HFF-Myc (cell line): ENCODE measurements at places on chromosomes 6 and 20.

DNA sequence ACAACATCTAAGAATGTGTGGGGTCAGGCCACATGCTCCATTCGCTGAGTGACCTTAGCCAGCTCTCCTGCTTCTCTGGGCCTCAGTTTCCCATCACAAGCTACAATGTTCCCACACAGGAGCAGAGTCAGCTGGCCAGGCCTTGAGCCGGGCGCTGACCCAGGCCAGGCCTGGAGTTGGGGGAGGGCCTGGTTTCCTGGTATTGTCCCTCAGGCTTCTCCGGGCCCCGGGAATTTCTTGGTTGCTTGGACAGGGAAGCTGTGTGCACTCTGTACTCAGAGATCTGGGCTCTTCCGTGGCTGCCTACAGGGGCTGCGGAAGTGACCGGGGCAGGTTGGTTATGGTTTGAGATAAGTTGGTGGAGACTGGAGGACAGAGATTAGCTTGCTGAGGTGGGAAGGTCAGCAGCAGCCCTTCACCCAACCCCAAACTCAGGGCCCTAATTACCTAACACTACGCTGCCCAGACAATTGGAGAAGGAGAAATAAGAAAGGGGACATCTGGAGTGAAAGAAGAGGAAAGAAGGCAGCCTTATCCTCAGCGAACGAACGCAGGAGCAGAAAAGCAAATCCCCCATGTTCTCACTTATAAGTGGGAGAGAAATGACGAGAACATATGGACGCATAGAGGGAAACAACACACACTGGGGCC is 6.2 kb downstream of the TGM2 start:
- DNase-seq, result no peak

DNA sequence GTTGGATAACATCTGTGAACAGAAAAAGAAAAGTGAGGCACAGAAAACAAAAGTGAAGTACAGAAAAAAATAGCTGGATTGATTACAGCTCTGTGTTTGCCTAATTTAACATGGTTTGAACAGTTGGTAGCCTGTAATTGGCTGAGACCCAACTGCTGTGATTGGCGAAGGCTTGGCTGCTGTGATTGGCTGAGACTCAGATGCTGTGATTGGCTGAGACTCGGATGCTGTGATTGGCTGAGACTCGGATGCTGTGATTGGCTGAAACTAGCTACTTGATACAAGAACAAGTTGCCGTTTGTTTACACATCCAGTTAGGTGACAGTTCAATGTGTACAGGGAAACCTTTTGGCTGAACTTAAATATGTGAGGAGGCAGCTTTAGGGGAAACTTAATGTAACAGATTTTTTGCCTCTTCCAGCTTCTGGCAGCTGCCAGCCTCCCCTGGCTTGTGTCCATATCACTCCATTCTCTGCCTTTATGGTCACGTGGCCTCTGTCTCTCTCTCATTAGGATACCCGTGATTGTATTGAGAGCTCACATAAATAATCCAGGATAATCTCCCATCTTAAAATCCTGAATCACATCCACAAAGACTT is 223.4 kb upstream of the FOXA2 start:
- no peak for DNase-seq

DNA sequence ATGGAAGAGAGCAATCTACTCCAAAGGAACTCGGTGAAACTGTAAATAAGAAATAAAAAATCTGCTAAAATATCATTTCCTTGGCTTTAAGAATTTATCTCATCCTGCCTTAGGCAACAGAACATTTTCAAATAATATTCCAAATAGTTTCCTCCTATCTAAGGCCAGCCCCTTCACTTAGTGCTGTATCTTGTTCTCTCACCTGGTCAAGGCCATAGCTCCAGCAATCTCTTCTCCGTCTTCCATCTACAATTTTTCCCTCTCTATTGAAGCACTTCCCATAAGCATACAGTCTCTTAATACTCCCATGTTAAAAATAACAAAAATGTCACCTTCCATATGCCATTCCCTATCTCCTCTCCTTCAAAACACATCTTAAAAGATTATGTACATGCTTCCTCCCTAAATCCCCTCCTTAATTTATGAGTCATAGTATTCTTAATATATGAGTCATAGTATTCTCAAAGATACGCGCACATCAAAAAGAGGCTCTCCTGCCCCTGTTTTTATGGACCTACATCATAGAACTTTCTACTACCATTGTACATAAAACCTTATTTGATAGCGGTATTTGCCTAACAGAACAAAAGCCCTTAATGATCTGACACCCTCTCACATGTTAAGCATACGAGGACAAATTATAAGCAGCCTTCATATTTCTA is 146.9 kb downstream of the PDE10A start:
- no peak for DNase-seq

GRCh38 chr6:88914180-88914579 is 49.2 kb downstream of the RNGTT start:
- no peak for DNase-seq

GRCh38 chr20:3283222-3283820 is 44.3 kb upstream of the SLC4A11 start:
- peak; percentile 30 for DNase-seq

- no peak for DNase-seq
Measured at GRCh38 chr20:63166193-63167020, 49.5 kb downstream of the YTHDF1 start.

DNA sequence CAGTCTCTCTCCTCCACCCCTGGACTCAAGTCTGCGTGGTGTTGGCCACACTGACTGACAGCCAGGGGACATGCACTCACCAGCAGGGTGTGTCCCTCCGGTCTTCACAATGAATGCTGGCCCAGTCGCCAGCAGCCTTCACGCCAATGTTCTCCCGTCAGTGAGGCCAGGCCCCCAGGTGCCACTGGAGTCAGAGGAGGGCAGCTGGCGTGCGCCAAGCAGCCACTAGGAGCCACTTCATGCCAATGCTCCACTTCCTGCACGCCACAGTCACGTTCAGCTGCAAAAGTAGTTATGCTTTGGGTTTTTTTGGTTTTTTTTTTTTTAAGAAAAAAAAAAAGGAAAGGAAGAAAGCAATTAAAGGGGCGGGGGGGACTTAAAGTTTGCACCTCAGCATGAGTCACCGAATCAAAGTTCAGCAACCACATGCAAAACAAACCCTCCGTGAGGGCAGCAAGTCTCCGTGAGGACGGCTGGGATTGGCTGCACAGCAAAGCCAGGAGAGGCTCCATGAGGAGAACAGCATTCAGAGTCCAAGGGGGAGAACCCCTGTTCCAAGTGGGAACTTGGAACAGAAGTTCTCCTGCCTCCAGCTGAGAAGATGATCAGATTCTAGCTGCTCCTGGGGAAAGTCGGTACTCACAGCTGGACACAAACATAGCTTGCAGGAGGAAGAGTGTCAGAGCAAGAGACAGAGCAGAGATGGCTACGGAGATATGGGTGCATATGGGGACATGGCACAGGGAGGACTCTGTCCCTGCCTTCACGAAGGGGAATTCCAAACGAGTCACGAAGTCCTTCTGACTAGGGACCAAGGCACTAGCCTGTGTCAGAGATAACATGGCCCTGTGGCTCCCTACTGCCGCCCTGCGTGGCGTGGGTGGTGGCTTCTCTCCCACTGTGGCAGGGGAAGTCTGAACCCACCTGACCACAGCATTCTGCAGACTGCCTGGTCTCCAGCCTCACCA is at the start of gene ZC3H12D:
Gene ZC3H12D (minus strand): TSS at position 282 of the 968 bp plus-strand sequence. CDS start 10,471 bp downstream, outside the sequence.
- peak; percentile 75 for DNase-seq

GRCh38 chr6:70667256-70667710 is 400 bp upstream of the SMAP1 start:
- DNase-seq, result no peak

GRCh38 chr6:4969609-4970285 is 34.1 kb downstream of the RPP40 start:
- DNase-seq, result no peak

GRCh38 chr6:30683980-30684338 is 2.5 kb downstream of the PPP1R18 start:
- no peak for DNase-seq

DNA sequence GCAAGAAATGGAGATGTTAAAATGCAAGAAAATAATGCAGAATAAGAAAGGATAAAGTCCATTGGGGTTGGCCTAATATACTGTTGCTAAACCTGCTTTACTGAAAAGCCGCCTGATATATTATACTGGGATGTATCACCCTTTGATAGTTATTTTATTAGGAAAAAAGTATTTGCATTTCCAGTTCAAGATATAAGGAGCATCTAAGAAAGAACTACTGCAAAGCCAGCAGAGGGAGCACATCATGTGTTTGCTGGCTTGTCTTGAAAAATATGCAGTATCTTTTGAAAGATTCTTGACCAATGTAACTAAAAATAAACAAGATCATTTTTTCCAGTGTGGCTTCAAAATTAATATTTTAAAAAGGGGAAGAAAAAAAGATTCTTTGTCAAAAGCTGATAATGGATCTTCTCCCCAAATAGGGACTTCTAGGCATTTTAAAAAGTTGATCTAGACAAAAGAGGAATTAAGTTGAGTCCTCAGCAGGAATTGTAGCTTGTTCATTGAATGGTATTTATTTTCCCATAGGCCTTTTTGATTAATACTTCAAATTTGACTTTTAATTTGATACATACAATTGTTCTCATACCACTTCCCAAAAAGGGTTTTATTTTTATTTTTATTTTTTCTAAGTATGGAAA is 214.9 kb downstream of the ZFAND3 start:
- no peak for DNase-seq

- no peak for DNase-seq
Measured at GRCh38 chr20:51461306-51461705, 81.2 kb downstream of the NFATC2 start.

DNA sequence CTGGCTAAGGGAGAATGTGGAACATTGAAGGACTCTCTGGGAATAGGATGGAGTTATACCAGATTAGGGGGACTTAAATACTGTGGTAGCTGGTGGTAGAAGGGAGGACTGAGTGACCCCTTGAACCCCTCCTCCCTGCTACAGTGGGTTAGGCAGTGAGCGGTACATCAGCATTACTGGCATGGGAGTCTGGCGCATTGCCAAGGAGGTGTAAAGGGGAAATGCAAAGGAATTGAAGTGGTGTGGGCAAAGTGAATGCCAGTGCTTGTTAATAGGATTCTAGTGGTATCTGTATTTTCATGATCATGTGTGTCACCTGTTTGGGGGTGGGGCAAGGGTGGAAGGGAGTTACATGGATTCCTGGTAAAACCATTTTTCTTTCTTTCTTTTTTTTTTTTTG is 60.1 kb downstream of the GFRA4 start:
- DNase-seq, result no peak

- DNase-seq, result no peak
Measured at GRCh38 chr6:40192516-40192915, 258.3 kb upstream of the MOCS1 start.

DNA sequence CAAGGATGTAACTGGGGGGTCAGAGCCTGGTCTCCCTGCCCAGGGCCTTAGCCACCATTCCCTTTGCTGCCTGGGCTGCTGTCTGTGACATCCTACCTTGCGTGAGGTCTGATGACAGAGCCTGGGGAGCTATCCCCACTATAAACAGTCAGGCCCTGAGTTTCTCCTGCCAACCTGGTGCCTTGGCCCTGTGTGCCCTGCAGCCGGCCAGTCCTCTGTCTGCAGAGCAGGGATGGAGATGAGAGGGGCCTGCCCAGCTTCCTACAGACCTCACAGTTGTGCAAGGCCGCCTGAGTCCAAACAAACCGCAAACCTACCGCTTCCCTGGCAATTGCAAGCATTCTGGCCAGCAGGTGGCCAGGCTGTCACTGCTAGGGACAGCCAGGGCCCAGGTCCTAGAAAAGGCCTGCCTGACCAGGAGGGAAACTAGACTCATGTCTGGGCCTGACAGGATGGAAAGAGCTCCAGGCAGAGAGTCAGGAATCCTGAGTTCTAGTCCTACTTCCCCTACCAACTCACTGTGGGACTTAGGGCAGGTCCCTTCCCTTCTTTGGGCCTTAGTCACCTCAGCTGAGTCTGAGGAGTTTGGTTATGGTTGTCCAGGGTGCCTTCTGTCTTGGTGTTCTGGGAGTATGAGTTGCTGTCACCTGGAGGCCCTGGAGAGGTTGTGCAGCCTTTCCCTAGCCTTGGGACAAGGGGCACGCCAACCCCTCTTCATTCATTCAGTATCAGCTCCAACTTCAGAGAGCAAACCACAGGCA is 86.2 kb downstream of the VEGFA start:
- DNase-seq, result no peak

DNA sequence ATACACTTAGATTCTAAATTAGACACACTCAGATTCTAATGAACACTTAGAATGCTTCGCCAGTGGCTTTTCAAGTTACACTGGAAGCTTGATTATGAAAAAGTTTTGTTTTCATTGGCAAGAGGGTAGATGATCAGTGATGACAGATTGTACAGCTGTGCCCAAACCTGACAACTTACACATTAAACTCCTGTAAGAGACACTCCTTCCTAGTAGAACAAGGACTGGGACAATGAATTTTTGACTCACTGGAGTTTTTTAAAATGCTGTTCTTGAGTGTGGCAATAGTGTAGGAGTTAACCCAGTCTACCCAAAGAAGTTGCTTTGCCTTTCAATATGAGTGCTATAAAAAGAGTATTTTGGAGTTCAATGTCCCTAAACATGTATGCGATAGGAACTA is 140.8 kb downstream of the SLC16A10 start:
- no peak for DNase-seq

DNA sequence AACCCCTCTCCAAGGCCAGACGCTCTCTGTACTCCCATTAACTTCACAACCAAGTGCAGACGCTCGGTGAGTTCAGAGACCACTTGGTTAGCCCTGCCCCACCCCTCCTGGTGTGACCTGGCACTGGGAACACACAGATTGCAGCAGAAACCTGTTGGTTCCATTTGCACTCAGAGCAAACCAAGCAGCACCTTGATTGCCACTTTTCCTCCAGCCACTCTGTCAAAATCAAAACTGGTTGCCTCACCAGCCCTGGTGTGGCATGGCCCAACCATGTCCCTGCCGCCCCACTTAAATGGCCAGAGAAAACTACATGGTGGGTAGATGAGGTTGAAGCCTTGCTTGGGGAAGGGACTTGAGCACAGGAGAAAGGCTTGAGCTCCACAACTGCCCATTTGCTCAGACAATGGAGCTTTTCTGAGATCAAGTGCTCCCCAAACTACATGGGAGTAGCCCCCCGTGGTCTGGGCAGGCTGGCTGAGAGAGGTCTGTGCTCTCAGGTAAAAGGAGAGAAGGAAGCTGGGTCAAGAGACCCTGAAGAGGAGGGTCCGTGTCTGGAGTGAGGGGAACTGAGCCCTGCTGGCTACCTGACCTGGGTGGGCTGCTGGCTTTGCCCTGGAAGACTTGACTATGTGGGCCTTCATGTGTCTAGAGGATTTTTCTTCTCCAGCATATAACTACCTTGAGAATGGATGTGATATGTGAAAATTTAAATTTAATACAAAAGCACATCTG is 43.4 kb downstream of the PLCG1 start:
- DNase-seq, result no peak

- DNase-seq, result no peak
Measured at GRCh38 chr6:63290492-63291058, 29.2 kb downstream of the LGSN start.

DNA sequence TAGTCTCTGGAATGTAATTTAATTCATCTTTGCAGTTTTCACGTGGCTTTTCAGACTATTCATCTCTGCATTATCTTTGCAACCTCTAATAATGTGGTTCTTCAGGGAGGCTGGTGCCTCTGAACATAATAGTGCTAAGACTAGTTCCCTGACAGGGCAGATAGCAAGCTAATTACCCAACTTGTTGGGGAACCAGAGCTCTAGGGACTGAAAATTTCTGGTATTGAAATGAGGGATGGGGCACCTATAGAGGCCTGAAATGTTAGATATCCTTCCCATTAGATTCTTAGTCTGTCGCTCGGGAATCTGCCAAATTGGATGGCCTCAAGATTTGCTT is 693.6 kb upstream of the MAP3K7 start:
- no peak for DNase-seq
